ENCODE measurements at places on chromosomes 16 and 17. TPM values are rescaled to one million over a fixed set of nuclear protein-coding genes. Genes with fewer than 3 reads are reported as not detected.

The ALOXE3 gene
- not detected for polyA plus RNA-seq

The FDXR gene
- polyA plus RNA-seq: 2.5 TPM

The ADGRG3 gene
- polyA plus RNA-seq: 0.12 TPM

The RHBDF1 gene
- 47.2 TPM for polyA plus RNA-seq

The GAS2L2 gene
- polyA plus RNA-seq: not detected

The SLC2A4 gene
- 42.0 TPM for polyA plus RNA-seq

The C17orf100 gene
- polyA plus RNA-seq: 3.6 TPM

The TAC4 gene
- polyA plus RNA-seq: 1.6 TPM

The PRRT2 gene
- 13.3 TPM for polyA plus RNA-seq

The OR2C1 gene
- polyA plus RNA-seq: not detected

The KRTAP3-1 gene
- not detected for polyA plus RNA-seq

The PROCA1 gene
- 3.5 TPM for polyA plus RNA-seq

The TMEM220 gene
- 11.3 TPM for polyA plus RNA-seq

The CCDC47 gene
- polyA plus RNA-seq: 47.8 TPM

The PKD1 gene
- polyA plus RNA-seq: 181 TPM

The PFAS gene
- polyA plus RNA-seq: 34.9 TPM

DNA sequence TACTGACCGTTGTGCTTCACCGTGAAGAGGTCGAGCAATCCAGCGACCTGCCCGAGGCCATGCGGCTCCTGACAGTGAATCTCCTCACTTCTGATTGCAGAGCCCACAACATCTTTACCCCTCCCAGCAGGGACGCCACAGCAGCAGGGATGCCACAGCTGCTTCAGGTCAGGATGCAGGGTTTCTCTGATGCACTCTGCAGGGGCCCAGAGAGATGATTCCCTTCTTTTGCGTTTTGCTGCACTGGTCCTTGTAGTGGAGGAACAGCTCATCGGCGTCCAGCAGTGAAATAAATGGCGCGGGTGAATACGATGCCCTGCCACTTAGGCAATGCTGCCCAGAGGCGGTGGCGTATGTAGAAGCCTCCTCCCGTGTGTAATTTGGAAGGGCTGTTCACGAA, 5.6 kb downstream of the KIAA0513 start:
- no peak for DNase-seq

DNA sequence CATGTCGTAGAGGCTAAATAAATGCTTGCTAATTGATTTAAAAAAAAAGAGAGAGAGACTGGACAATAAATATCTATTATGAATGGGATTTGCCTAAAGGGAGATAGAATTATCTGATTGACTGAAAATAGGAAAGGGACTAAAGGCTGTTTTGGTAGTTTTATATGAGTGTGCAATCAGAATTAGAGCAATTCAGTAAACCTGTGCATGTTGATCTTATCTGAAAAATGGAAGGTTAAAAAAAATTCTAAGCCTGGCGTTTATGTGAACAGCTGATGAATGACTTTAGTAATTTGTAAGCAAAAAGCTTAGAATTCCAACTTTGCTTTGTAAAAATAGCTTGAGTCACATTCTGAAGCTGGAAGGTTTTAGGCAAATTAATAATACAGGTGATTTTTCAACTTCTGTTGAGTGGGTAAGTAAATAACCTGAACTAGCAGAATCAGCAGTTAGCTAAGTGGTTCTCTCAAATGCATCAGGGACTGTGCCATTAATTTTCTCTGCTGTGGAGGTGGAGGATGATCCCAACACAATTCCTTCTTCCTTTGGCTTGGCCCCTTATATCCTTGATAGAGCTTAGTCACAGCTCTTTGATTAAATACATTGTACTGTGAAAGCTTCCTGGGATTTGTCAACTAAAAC, 254.4 kb downstream of the PHKB start:
- DNase-seq: no peak

DNA sequence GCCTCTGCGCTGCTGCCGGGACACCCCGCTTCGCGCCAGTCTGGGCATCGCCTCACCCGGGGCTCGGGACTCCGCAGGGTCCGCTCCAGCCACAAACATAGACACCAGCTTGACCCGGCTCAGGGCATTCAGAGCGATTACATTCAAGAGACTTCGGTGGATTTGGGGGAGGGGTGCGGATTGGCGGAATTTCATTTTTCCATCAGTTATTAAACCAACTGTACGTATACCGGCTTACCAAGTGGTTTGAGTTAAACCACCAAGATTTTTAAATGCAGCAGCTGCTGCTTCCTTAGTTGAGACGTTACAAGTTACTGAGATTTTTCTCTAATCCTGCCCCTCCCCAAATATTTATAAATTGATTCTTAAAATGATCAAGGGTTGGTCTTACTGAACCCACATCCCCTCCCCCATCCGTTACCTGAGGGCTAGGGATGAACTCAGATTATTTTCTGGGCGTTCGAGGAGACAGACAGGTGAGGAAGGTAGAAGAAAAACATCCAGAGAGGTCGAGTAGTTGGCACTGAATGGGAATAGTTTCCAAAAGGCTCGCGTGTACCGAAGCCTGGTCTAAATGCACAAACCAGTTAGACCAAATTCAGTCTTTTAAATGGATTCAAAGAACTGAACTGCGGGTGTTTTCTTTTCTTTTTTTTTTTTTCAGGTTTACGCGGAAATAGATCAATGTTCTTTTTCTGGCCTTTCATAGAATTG, 1.5 kb downstream of the CRHR1 start:
- DNase-seq: no peak

DNA sequence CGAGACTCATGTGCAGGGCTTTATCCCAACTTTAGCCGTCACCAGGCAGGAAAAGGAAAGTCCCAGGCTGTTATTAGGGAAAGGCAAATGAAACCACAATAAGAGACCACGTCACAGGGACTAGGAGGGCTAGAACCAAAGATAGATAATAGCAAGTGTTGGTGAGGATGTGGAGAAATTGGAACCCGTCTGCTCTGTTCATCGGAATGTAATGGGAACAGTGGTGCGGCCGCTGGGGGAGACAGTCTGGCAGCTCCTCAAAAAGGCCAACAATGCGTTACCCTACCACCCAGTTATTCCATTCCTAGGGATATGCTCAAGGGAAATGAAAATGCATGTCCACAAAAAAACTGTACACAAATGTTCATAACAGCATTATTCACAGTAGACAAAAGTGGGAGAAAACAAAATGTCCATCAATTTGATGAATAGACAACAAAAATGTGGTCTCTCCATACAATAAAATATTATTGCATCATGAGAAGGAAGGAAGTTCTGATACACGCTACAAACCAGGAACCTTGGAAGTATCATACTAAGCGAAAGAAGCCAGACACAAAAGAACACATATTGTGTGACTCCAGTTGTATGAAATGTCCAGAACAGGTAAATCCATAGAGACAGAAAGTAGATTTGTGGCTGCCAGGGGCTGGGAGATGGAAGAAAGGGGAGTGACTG, 19.5 kb upstream of the USP10 start:
- DNase-seq: no peak

GRCh38 chr17:66431910-66432309, 129.5 kb downstream of the PRKCA start:
- no peak for DNase-seq

- DNase-seq: no peak
Observed at GRCh38 chr17:34886831-34887230, 74.4 kb downstream of the CCT6B start.

- no peak for DNase-seq
Observed at GRCh38 chr17:57001541-57001940, 23.6 kb downstream of the SCPEP1 start.

DNA sequence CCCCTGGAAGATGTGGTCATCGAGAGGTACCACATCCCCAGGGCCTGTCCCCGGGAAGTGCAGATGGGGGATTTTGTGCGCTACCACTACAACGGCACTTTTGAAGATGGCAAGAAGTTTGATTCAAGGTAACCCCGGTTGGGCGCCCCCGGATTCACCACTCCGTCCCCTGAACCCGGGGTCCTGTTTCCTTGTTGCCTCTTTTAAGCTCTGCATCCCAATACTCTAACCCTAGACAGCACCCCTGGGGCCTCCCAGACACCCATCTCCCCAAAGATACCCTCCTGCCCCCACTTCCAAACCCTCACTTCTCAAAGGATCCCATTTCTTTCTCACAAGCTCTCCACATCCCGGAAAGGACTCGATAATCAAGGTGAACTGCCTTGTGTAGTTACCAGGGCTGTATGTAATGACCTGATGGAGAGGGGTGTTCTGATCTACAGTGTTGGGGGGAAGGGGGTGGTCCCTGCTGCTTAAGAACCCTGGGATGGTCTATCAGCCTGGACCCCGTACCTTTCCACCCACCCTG, 412 bp downstream of the FKBP10 start:
- DNase-seq: no peak

GRCh38 chr17:28812748-28813377, 29.7 kb downstream of the FAM222B start:
- DNase-seq: no peak

DNA sequence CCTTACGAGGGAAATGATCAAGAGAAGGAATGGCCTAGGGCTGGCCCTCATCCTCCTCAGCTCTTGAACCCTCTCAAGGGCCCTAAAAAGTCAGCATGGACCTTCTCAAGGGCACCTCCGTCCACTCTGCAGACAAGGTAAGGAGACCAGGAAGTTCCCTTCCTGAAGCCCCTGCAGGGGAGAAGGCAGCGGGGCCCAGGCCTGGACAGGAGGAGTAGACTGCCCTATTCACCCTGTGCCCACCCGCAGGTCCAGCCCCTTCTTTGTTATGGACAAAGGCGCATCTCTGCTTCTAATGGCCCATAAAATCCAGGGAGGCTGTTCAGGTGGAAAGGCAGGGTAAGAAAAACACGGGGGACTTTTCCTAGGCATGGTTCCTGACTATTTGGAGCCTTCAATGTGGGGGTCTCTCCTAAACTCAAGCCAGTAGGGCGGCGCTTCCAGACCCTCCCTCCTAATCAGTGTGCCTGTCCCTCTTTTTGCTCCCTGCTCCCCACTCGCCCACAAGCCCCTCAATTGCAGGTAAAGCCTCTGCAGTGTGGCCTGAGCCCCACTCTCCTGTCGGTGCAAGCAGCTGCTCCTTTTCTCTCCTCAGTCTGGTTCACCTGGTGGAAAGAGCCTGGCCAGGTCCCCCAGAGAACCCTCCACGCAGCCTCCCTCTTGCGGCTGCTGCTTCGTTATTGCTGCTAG, 28.2 kb downstream of the AXIN2 start:
- DNase-seq: no peak

- DNase-seq: no peak
Observed at GRCh38 chr17:39271546-39271945, 45.8 kb upstream of the STAC2 start.

- no peak for DNase-seq
Observed at GRCh38 chr16:83010776-83011720, 384.3 kb downstream of the CDH13 start.

- no peak for DNase-seq
Observed at GRCh38 chr17:49928126-49928800, 40.7 kb upstream of the DLX4 start.

DNA sequence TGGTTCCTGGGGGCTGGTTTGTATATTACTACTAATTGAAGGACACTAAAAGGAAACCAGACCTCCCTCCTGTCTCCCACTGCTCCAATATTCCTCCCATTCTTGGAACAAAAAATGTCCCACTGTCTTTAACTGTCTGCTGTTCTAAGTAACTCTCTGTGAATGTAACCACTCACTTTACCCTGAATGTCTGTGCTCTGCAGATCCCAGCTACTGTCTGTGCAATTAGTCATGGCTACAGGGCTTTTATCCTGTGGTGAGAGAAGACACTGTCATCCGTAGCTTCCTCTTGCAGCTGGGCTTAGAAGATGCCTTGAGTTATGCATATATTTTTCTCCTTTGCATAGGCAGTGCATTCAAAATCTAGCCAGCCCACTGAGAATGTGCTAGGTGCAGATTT, 853.8 kb downstream of the CDH8 start:
- DNase-seq: no peak

DNA sequence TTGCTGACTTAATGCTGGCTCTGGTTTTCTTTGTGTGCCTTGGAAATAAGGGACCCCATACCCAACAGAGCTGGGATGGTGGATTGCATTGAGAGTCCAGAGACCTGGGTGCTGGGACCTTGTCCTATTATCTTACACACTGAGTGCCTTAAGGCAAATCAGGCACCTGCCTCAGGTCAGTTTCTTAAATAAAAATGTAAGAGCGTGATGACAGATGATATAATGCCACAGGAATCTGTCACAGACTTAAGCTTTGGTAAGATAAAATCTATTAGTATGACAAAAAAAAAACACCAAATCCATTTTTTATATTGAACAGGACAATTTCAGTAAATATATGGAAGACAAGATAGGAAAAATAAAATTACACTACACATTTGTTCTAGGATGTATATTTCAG, 1.6 kb downstream of the MT1A start:
- DNase-seq: no peak

- DNase-seq: no peak
Observed at GRCh38 chr16:84425696-84426095, 57.4 kb downstream of the ATP2C2 start.

DNA sequence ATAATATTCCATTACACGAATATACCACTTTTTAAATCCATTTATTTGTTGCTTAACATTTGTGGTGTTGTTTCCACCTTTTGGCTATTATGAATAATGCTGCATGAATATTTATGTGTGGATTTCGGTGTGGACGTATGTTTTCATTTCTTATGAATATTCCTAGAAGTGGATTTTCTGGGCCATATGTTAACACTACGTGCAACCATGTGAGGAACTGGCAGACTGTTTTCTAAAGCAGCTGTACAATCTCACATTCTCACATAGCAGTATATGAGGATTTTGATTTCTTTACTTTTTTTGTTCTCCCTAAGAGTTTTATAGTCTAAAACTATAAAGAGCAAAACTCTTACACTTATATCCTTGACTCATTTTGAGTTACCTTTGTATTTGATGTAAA, 143.4 kb downstream of the MAP2K4 start:
- DNase-seq: no peak

- DNase-seq: no peak
Observed at GRCh38 chr17:21243516-21244303, 9.5 kb downstream of the NATD1 start.

DNA sequence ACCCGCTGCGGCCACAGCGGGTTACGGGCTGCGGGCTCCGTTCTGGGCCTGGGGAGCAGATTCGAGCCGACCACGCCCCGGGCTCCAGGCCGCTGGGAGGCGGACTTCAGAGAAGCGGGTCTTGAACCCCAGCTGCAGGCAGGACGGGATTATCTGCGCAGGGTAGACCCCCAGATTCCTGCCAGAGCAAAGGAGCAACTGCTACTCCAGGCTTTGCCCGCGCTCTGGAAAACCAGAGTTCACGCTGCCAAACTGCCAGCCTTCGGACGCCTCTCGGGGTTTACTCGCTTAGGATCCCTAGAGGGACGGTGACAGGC, 301 bp upstream of the ULK2 start:
- DNase-seq: no peak

DNA sequence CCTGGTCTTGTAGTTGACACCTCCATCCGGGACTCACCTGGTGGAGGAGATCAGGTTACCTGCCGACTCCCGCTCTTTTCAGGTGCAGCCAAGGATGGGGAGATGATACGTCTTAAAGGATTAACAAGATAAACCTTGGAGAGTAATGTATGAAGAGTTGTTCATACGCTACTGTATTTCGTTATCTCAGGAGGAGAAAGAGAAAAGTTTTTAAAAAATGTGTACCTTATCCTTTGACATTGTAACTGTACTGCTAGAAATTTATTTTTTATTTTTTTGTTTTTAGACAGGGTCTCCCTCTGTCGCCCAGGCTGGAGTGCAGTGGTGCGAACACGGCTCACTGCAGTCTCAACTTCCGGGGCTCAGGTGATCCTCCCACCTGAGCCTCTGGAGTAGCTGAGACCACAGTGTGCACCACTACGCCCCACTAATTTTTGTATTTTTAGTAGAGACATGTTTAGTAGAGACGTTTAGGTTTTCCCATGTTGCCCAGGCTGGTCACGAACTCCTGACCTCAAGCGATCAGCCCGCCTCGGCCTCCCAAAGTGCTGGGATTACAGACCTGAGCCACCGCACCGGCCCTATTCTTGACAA, 764 bp upstream of the SMURF2 start:
- DNase-seq: no peak
